ENCODE measurements at places on chromosomes 3 and 15. TPM values are rescaled to one million over a fixed set of nuclear protein-coding genes. Genes with fewer than 3 reads are reported as not detected.
A peak's percentile ranks its signal among the peaks of the same experiment; 100 is the strongest.

DNA sequence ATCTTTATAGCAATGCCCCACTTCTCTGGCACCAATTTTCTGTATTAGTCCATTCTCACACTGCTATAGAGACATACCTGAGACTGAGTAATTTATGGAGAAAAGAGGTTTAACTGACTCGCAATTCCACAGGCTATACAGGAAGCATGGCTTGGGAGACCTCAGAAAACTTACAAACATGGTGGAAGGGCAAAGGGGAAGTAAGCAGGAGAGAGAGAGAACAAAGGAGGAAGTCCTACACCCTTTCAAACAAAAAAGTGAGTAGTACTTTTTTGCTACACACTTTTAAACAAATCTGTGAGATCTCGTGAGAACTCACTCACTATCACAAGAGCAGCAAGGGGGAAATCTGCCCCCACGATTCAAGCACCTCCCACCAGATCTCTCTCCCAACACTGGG, 67.8 kb upstream of the ZBED2 start:
- DNase-seq, result no peak

DNA sequence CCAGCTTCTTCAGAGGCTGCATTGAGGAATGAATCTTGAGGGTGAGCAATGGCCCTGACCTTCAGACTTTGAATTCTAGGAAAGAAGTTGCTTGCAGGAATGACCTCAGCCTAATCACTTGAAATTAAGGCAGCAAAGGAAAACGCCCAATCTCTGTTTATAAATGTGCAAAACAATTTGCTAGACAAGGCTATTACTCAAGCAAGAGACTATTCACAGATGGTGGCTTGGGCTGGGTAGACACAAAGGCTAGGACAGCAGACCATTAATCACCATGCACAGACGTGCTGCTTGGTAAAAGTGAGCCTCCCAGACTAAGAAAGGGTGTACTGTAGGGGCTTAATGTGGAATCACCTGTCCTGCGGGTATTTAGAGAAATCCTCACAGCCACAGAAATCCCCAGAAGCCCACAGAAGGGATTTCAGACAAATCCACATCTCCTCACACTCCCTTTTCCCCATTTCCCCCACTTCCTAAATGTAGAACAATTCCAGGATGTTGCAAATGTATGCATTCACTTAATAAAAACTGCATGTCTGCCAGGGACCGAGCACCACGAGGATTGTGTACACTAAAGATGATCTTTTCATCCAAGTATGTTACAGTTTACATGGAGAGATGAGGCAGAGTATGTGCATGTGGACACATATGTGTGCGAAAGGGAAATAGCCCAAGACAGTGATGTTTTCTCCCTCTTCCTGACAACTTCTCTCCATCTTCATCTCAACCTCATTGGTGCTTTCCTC, 259.5 kb downstream of the THSD4 start:
- no peak for DNase-seq

DNA sequence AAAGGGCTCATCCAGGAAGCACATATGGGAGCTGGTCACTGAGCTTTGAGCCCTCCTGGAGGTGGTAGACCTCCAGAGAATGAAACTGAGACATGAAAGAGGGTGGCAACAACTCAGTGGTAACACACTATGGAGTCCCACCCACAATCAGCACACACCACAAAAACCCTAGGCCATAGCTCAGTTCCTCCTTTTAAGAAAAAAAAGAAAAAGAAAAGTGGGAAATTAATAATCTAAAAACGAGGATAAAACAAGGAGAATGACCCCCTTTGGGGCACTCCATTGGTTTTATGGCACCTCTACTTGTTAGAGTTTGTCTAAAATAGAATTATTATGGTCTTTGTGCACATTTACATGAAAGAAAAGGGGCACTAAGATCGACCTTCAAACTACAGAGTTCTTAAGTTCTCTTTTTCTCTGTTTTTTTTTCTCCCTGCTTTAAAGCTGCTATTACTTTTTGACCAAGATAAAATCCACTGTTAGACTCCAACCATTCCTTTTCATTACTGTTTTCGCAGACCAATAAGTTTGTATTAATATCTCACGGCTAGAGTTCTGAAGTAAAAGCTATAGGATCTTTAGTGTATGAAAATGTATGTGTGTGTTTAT, 40.2 kb upstream of the ZBTB20 start:
- no peak for DNase-seq

DNA sequence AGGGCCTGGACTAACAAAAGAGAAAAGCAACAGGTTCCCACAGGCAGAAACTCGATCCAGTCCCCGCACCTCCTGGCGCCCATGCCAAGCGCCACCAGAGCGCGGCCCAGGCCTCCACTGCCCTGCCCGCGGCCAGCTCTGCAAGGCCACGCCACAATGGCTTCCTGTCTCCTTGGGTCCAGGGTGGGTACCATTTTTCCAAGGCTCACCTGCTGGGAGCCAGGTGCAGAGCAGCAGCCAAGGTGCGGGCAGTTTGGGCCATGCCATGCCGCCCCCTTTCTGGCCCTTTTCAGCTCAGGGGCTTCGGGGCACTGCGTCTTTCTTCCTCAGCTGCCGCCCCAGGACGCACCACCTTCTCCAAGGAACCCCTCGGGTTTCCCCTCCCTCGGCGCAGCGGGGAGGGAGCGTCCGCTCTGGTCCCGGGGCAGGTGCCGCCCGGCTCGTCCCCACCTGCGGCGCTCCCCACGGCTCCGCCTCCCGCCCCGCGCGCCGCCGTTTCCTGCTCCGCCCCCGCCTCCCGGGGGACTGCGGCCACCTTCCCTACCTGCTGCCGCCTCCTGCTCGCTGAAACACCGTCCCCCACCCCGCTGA, at the start of gene ILDR1:
ILDR1 (minus strand) TSS at position 437 of the 591 bp plus-strand sequence; CDS start at position 267, 170 bp downstream.
- no peak for DNase-seq

DNA sequence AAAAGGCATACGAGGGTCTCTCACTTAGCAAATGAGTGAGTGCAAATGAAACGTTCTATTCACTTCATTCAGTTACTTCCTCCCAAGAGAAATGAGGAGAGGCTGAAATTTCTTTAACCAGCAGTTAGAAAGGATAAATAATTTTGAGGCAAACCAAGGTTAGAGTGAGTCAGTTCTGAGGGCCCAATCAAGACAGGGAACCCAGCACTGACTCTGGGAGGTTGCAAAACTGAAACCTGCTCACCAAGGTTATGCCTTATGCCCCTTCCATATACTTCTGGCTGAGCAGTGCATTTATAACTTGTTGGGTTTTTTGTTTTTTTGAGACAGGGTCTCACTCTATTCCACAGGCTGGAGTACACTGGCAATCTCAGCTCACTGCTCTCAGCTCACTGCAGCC, 4.5 kb upstream of the RPSA start:
- DNase-seq, result no peak

- no peak for DNase-seq
These were observed 2.2 kb downstream of the LRCH3 start for GRCh38 chr3:197793247-197793646.

- no peak for DNase-seq
These were observed 274.9 kb downstream of the FAM43A start for GRCh38 chr3:194960446-194961032.

DNA sequence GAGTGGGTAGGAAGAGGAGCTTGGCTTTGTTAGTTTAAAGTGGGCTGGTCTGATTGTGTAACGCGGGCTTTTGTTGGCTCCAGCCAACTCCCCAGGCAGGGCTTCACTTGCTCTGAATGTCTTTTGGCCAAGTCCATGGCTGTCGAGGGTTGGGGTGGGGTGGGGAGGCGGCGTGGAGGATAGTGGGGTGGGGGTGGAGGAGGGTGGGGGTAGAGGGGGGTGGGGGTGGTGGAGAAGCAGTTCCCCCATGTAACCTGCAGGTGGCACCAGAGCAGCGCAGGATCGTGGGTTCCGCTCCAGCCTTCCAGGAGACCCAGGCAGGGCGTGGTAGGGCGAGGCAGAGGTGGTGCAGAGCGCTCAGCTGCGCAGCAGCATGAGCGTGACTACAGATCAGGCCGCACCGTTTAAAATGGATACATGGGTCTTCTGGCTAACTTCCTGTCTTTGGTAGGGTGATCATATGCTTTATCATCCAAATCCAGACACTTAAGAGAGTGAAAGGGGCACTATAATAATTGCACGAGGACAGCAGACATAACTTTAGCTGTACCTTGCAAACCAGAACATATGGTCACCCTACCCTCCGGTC, 28.3 kb downstream of the GOLGA6A start:
- DNase-seq, result peak; percentile 51

- DNase-seq, result no peak
These were observed 167.3 kb upstream of the THBS1 start for GRCh38 chr15:39413558-39413957.

DNA sequence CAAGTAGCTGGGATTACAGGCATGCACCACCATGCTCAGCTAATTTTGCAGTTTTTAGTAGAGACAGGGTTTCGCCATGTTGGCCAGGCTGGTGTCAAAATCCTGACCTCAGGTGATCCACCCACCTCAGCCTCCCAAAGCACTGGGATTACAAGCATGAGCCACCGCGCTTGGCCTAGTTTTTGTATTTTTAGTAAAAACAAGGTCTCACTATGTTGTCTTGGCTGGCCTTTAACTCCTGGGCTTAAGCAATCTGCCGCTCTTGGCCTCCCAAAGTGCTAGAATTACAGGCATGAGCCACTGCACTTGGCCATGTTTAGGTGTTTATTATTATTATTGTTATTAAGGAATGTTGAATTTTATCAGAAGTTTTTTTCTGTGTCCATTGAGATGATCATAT, 14.7 kb downstream of the IL16 start:
- no peak for DNase-seq

DNA sequence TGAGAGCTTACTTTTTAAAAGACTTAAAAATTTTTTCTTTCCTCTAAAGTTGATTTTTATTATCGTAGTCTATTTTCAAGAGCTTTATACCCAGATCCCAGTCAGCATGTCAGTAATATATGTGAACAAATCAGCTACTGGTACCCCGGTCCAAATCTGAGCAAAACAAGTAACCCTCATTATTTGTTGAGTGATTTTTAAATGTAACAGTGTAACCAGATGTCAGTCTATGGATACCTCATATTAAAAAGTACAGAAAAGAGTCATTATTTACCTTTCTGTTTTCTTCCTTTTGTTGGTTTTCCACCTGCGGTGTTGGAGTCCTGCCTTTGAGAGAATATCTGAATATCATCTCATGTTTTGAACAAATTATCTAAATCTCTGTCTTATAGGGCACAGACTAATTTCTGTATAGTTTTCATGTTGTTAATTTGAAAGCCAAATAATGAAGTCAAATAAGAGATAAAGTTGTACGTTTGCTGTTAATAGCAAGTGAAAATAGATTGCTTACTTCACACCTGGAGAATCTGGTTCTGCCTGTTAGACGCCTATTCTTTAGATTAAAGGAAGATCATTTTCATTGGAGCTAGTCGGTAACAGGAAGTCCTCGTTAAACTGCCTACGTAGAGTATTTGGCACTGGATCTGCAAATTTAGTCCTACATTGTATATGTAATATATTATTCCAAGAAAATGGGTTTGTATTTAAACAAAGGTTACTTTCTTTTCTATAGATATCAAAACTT, at the start of gene STX19:
STX19 (minus strand) TSS at position 505 of the 745 bp plus-strand sequence. CDS start 13,328 bp downstream, outside the sequence.
- no peak for DNase-seq

GRCh38 chr3:40387001-40387894, at the start of gene ENTPD3:
ENTPD3 (plus strand) TSS chr3:40387184; CDS start chr3:40388058, 874 bp downstream.
- no peak for DNase-seq

DNA sequence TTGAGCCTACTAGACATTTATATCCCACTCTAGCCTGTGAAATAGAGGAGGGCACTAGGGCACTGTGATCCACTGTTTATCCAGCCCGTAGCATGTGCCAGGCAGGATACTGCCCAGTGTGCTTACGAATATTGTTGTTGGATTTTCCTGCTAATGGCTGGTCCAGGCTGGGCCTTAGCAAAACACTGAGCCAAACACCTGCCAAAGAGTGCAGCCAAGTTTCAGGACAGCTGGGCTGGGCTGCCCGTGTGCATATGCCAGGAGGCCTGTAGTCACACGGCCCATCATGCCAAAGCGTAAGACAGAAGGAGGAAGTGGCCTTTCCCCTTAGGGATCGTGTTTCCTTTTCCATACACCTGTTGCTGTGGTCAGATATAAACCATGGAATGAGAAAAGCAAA, 54.5 kb upstream of the ABHD10 start:
- no peak for DNase-seq

DNA sequence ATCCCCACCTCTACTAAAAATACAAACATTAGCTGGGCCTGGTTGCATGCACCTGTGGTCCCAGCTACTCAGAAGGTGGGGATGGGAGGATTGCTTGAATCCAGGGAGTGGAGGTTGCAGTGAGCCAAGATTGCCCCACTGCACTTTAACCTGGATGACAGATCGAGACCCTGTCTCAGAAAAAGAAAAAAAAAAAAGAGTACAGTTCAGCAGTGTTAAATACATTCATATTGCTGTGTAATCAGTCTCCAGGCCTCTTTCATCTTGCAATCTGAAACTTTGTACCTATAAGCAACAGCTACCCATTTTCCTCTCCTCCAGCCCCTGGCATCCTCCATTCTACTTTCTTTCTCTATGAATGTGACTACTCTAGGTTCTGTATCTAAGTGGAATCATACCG, 61.2 kb downstream of the LPP start:
- DNase-seq, result no peak

DNA sequence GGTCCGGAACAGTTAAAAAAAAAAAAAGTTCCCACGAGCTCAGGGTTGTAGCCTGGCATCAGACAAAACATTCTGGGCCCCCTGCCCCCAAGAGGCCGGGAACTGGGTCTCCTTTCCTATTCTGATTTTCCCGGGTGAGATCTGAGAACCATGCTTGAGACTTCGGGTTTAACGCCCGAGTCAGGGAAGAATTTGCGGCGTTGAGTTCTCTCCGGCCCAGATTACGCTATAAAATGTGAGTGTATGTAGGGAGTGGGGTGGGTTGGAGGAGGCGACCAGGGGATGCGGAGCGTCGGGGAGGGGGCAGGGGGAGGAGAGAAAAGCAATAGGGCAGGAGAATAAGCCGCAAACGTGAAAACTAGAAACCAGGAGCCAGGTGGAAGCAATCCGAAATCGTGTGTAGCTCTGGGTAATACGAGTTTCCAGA, 2.7 kb downstream of the ZIC1 start:
- DNase-seq, result no peak

GRCh38 chr3:30308131-30308530, 298.3 kb upstream of the TGFBR2 start:
- DNase-seq, result no peak

- no peak for DNase-seq
These were observed 565.3 kb downstream of the CADM2 start for GRCh38 chr3:85524104-85524503.

DNA sequence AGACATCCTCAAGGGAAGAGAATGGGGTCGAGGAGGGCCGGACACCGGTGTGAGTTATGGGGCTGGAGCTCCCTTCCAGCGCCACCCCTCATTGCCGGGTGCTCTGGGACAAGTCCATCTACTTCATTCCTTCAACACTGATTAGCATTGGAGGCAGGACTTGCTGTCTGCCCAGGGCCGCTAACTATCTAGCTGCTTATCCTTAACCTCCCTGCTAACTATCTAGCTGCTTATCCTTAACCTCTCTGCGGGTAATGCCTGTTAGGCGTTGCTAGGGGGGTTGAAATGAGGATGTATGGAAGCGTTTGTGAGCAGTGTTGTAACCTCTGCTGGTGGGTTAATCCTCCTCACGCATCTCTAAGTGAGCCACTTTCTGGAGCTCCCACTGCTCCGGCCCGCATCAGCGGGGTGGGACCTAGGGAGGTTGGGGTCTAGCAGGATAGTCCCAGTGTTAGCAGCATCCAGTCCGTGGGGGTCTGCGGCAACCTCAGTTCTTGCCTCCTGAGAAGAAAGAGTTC, 10.9 kb upstream of the CHAC1 start:
- no peak for DNase-seq

ETV5 gene
- 46.2 TPM for total RNA-seq

SERINC4 gene
- not detected for total RNA-seq

OR5K2 gene
- not detected for total RNA-seq

PLSCR5 gene
- not detected for total RNA-seq

LYZL4 gene
- total RNA-seq, result not detected

LSAMP gene
- 47.3 TPM for total RNA-seq

TGM5 gene
- total RNA-seq, result not detected

CLDN11 gene
- total RNA-seq, result 12.3 TPM

Measured in occipital lobe (tissue), 3 donors.